Calu3 (cell line): ENCODE measurements at places on chromosomes 2 and 18. TPM values are rescaled to one million over a fixed set of nuclear protein-coding genes. Genes with fewer than 3 reads are reported as not detected.

The CXCR2 gene
- total RNA-seq: not detected in 2 replicates

GRCh38 chr2:224638301-224638823 lies 53.2 kb upstream of the CUL3 start:
- DNase-seq: no peak

- no peak for DNase-seq
Observed at GRCh38 chr2:181723731-181724130, 43.4 kb upstream of the NEUROD1 start.

The PLCL1 gene
- 0.07 TPM in 1 of 2 replicates, not detected in the other for total RNA-seq

DNA sequence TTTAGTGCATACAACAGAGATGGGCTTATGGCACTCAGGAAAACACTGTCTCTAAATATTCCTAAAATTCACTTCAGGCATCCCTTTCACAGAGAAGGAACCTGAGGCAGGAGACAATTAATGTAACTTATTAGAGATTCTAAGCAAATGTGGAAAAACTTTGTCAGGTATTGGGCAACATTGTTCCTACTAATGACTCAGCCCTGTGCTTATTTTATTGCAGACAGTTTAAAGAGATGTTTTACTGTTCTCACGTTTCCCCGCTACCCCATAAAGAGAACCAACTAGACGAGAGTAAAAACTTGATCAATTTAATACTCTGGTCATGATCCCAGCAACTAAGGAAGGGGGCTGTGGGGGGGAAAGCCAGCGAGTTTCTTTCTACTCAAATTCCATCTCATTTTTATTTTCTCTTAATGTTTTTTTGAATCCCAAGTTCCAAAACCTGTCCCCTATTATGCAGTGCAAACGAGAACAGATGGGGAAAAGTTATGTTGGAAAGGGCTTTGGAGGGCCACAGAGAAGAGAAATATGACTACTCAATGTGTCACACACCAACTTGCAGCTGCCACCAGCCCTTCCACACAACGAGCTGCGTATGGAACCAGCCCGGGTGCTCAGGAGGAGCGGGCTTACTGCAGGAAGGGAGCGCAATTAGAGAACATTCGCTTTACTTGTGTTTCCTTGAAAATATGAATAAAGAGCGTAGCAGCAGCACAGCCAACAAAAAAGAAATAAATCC lies 18.7 kb upstream of the ACVR1 start:
- no peak for DNase-seq

The ACP1 gene
- total RNA-seq: 120 and 124 TPM in 2 replicates

GRCh38 chr2:8693157-8693821 lies 11.4 kb downstream of the ID2 start:
- peak; percentile 83 for DNase-seq

DNA sequence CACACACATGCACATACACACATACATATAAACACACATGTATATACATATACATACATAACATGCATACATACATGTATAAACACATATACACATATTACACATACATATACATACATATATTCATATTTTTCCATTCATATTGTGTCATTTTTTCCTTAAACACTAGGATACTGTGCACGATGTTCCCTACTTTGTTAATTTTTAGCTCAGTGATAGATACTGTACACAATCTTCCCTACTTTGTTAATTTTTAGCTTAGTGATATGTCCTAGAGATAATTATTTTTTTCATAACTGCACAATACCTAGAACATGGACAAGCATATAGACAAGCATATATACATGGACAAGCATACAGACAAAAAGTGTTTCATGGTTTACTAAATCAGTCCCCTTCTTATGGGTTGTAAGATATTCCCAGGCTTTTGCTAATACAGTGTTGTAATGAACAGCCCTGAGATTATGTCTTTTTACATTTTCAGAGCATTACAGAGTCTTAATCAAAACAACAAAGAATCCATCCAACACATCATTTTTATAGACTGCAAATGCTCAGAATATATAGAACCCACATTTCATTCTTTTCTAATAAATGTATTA lies 75.6 kb downstream of the PID1 start:
- DNase-seq: no peak

DNA sequence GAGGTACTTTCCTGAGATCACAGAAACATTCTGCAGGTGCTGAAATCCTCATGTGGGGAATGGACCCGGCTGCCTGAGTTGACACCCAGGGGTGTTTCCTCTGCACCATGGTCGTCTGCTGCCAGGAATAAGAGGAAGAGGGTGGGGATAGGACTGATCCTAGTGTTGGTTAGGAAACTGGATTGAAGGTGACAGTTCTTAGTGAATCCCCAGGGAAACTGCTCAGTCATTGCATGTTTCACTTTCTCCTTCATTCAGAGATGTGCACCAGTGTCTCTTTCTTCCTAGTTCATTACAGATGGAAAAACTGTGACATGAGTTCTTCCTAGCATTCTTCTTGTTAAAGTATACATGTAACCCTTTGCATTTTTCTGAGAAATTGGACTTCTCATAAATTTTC lies 294.3 kb downstream of the PTGR3 start:
- no peak for DNase-seq

The CCDC68 gene
- 16.0 and 25.5 TPM in 2 replicates for total RNA-seq

The GCG gene
- total RNA-seq: not detected in 2 replicates

The IL1F10 gene
- total RNA-seq: not detected in 2 replicates

The KIF5C gene
- 0.87 and 2.9 TPM in 2 replicates for total RNA-seq

DNA sequence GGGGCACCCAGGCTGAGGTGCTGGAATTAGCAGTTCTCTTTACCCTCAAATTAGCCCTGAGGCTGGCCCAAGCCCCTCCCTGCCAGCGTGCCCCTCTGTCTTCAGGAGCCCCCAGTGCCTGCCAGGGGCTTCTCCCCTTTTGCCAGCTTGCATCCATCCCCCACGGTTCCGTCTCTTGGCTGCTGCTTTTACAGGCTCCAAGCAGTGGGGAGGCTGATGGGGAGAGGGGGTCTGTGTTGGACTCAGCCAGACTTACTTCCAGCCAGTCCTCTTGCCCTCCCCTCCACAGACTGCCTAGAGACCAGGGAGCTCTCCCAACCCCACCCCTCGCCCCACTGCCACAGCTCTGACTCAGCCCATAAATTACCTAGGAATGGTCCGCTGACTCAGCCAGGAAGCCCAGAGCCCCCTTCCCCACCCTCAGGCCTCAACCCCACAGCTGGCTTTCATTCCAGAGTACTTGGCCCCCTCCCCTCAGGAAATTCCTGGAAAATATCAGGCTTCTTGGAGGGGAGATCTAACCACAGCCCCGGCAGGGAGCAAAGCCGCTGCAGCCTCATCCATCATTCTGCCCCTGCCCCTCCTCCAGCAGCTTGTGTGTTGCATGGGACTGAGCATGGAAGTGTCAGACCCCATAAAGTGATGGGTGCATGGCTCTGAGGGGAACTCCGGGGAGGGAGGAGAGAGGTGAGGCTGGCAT lies 184.6 kb downstream of the ZFP36L2 start:
- peak; percentile 49 for DNase-seq

The OTX1 gene
- total RNA-seq: 7.1 and 8.3 TPM in 2 replicates

The PID1 gene
- total RNA-seq: 0.24 and 0.31 TPM in 2 replicates

DNA sequence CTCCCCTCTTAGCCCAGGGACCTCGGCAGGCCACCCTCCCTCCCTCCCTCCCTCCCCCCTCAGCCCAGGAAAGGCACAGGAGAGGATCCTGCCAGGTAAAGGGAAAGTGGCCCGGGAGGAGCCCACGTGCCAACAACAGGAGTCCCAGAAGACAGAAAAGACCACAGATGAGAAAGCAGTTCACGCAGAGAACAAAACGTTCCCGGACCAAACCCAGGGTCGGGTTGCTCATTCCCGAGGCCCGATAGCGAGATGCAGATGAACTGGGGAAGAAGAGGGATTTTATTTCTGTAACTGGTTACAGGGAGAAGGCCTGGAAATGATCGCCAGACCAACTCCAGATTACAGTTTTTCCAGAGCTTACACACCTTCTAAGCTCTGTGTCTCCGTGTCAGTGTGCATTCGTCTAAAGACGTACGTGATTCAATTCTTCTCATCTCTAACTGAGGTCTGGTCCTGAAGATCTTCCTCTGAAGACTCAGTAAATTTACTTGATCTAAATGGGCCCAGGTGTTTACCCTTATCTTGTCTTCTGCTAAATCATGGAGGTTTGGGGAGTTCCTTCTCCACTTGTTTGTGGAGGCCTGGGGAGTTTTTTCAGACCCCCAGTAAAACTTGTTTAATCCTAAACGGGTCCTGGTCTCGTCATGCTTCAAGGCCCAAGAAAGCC lies 807 bp upstream of the NEU4 start:
- no peak for DNase-seq

DNA sequence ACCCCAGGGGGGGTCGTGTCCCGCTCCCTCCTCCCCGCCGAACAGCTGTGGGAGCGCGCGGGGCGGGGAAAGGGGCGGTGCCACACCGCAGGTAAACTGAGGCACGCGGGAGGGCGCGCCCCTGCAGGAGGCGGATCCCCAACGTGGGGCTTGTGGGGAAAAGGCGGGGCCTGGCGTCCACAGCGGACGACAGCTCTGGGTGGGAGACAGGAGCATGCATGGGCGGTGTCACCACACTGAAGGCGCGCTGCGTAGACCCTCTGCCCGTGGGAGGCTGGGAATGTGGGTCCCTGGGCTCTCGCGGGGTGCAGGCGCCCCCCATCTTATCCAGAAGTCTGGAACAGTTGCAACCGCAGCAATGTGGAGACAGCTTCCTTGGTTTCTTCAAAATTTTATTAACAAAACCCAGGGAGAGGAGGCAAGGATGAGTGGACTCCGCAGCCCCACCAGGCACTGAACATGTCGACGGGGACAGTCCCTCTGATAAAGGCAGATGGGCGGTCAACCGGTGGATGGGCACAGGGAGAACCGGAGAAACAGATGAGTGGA lies 723 bp upstream of the MBD1 start:
- DNase-seq: no peak

- no peak for DNase-seq
Observed at GRCh38 chr18:61891271-61891670, 1.5 kb downstream of the RNF152 start.

DNA sequence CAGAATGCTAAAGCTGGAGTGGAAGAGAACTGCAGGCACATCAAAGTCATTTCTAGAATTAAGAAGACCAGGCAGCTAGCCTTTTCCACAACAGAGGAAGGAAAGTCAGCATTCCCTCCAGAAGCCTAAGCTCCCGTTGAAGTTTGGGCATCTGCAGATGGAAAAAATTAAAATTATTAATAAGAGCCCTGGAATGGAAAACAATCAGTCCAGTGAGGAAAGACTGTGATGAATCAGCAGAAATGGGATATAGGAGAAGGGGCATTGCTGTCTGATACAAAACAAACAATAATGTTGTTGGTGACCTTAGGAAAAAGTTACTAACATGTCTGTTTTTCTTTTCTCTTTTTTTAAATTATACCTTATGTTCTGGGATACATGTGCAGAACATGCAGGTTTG lies 450.7 kb upstream of the SLC14A2 start:
- DNase-seq: no peak

The TUBA4B gene
- total RNA-seq: not detected in 2 replicates

The CABLES1 gene
- total RNA-seq: 16.2 and 16.9 TPM in 2 replicates

The SERPINB12 gene
- not detected in 2 replicates for total RNA-seq

DNA sequence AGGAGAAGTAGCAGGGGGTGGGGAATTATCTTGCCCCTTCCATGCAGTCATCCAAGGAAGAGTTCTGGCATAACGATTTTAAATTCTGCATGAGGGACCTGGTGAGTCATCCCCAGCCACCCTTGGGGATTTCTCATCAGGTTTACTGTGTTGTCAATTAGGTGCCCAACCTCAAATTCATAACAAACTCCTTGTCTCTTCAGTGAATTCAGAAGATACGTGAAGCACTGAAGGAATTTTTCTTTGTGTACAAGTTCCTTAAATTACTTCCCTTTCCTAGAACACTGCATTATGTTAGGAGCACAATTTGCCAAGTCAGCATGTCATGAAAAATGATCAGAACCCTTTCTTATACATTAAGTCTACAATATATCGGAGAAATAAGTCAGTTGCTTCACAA lies 70.8 kb upstream of the NOSTRIN start:
- DNase-seq: no peak

- DNase-seq: no peak
Observed at GRCh38 chr2:61841286-61841685, 12.6 kb downstream of the FAM161A start.

DNA sequence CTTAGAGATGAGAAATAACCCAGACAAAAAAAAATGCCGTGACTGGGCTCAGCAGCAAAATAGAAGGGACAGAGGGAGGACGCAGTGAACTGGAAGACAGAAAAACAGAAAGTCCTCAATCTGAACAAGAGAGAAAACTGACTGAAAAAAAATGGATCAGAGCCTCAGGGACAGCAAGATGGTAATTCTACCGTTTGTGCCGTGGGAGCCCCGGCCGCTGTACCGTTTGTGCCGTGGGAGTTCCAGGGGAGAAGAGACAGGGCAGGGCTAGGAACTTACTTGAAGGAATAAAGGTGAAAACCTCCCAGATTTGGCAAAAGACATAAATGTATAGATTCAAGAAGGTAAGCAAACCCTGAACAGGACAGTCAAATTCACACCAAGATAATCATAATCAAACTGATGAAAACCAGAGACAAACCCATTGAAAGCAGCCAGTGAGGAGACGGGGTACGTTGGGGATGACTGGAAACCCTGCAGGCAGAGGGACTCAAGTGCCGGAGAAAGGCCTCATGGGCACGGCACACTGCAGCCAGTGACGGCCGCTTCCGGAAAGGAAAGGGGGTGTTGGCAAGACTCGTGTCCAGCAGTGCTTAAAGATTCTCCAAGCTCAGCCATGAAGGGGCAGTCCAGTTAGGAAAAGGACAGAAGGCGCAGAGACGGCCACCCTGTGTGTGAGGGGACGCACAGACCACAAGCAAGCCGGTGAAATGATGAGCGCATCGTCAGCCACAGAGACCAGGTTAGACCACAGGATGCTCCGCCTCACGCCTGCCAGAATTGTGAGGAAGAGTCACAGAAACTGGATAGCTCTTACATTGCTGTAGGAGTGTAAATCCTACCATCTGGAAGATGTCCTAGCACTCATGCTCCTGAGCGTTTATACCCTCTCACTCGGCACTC lies 40.0 kb upstream of the NFATC1 start:
- no peak for DNase-seq

The VWC2L gene
- total RNA-seq: not detected in 2 replicates

The STPG4 gene
- total RNA-seq: 12.7 and 14.4 TPM in 2 replicates

The OTOS gene
- total RNA-seq: not detected in 2 replicates

- no peak for DNase-seq
Observed at GRCh38 chr2:85807756-85808155, 54.0 kb downstream of the ATOH8 start.

The STEAP3 gene
- total RNA-seq: 28.3 and 30.5 TPM in 2 replicates

GRCh38 chr2:144826105-144826504 lies 306.2 kb upstream of the ZEB2 start:
- DNase-seq: no peak

- peak; percentile 71 for DNase-seq
Observed at GRCh38 chr18:7021994-7022840, 95.4 kb downstream of the LAMA1 start.

The ZDBF2 gene
- 0.15 TPM in 1 of 2 replicates, not detected in the other for total RNA-seq
